ENCODE measurements at places on chromosomes 12 and 14.

DNA sequence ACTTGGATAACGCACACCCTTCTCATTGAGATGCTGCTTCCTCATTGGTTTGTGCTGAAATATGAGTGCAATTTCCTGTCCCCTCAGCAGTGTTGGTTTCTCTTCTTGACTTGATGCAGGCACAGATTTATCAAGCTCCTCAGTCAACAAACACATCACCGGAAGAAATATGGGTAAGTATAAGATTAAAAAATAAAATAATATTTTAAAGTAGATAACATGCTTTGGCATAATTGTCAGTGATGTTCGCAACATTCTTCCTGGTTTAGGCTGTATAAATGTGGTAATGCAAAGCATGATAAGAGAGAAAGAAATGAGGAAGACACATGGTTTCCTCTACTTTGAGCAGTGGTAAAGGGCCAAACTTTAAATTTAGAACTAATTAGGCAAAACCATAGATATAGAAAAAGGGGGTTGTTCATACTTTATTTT lies at the start of gene GPR65:
Gene GPR65 (plus strand): TSS at position 86 of the 432 bp plus-strand sequence. CDS start 5,713 bp downstream, outside the sequence.
- DNase-seq: peak; percentile 41

DNA sequence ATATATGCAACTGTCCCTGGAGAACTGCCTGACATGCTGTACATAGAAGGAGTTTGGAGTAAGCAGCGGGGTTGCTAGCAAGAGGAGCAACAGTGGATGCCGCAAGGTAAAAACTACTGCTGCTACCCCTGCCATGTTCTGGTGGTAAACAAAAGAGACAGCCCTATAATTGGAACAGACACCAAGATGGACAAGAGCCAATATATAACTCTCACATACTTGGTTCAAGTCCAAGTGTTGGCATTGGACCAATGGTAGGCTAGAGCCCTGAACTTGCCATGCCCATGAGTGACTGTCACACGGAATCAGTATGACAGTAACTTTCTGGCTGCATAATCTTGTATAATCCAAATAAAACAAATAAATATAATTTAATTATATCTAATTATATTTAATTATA lies 13.7 kb downstream of the ATXN7L3B start:
- no peak for DNase-seq

DNA sequence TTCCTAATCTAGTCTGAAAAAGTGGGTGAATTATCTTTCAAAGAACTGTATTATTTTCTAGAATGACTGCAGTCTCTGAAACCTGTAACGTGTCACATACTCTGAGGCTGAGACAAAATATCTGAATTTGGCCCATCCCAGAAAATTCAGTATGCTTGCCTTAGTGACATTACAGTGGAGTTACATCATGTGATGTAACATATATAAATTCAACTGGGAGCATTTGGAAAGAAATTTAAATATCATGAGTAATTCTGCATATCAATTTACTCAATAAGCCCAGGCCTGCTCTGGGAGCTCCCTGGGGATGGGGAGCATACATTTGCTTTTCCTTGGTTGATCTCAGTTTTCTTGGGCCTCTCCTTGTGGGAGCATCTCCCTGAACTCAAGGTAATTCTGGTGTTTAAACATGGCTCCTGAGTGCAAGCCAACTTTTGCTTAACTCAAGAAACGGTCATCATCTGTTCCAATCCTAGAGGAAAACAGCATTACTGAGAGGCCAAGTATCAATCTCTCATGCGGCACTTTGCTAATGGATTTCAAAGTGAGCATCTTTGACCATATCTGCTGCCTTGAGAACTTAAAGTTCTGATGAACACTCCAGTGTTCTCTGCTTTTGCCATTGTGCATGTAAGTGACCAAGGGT lies 54.4 kb downstream of the AKAP6 start:
- no peak for DNase-seq

GRCh38 chr12:130079279-130079678 lies 83.0 kb upstream of the FZD10 start:
- DNase-seq: no peak

- no peak for DNase-seq
These were observed 117.5 kb downstream of the PIWIL1 start for GRCh38 chr12:130455161-130455560.

- DNase-seq: no peak
These were observed 366.0 kb upstream of the RGS6 start for GRCh38 chr14:71566276-71566675.

GRCh38 chr14:100619396-100620254 lies 32.4 kb upstream of the BEGAIN start:
- no peak for DNase-seq

- no peak for DNase-seq
These were observed 389.0 kb upstream of the RPL10L start for GRCh38 chr14:47040550-47040949.

DNA sequence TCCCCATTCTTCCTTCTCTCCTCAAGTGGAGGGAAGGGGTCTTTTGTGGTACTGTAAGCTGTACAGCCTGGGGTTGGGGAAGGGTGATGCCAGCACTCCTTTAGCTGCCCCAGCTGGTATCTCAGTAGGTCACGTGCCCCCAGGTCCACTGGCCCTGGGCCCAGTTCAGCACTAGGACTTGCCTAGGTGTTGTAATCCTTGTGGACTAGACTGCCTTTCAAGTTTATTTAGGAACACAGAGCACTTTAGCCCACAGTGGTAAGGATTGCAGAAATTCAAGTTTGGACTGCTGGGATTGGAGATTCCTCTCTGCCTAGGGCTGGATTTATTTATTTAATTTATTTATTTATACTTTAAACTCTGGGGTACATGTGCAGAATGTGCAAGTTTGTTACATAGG lies 569.6 kb downstream of the AACS start:
- no peak for DNase-seq

DNA sequence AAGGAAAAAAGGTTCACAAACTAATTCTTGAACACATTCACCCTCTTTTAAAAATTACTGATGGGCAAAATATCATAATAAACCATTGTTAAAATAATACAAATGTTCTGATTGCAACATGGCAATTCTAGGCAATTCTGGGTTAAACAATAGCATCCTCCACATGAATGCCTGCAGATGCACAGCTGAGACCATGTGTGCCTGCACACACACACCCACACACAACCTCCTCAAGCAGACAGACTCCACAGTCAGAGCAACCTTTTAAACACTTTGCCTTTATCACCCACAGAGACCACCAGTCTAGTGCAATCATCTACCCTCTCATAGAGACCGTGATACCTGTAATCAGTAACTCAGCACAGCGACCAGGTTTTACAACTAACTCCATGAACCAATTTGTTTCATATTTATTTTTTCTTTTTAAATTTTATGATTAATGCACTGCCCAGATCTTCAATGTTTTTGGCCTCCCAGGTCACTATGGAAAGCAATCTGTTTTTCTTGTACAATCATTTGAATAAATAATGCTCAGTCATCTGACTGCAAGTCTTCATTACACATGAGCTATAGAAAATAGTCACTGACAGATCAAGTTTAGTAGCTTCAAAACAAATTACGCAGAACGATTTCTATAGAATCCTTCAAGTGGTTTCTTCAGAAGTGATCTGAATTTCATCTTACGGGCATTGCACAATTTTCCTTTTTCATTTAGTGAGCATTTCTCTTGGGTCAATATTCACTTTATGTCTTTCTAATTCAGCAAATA lies 105.8 kb downstream of the PRKD1 start:
- no peak for DNase-seq

DNA sequence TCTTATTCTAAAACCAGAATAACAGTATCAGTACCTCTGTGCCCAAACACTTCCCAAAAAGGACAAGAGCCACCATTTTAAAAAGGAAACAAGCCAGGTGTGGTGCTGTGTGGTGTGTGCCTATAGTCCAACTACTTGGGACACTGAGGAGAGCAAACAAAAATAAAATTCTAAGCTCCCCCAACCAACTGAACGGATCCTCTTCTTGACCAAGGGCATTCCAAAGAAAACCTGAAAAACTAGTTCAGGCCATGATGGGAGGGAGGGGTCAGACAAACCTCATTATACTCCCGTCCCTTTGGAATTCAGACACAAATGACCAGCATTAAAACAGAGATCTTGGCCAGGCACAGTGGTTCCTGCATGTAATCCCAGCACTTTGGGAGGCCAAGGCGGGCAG lies 20.5 kb downstream of the SLC11A2 start:
- DNase-seq: no peak

GRCh38 chr14:54010981-54011380 lies 54.4 kb upstream of the BMP4 start:
- no peak for DNase-seq

DNA sequence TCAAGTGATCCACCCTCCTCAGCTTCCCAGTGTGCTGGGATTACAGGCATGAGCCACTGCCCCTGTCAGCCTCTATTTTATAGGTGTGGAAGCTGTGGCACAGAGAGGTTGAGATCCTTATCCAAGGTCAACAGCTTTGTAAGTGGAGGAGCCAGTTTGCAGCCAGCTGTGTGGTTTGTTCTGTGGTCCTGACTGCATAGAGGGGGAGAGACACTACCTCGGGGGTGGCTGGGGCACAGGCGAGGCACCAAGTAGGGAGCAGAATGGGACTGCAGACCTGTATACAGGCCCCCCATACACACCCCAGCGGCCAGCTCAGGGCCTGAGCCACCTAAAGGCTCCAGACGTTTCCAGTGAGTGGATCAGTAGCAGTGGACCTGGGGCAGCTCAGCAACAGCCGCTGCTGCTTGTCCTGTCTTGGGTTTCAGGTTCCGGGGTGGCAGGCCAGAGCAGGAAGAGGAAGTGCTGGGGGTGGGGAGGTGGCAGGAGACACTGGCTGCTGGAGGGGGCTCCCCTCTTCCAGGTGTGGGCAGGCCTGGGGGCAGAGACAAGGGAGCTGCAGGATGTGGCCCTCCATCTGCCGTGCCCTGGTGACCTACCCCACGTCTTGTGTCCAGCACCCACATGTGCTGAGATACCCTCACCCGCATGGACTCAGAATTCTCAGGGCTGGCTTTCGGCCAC lies 11.0 kb downstream of the ORAI1 start:
- DNase-seq: no peak

DNA sequence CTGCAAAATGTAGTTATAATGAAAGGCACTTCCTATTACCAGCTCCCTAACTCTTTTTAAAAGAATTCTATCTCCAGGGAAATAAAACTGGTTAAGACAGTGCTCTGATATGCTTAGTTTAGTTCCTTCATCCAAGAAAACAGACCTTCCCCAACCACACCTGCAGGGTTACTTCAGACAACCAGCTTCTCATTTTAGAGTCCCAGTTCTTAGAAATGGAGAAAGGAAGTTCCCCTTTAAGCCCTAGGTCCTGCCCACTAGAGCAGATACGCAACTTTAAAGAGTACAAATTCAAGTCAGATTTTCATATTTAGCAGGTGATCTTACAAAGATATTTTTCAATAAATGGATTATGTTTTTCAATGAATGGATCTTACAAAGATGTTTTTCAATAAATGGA lies 4.4 kb upstream of the WSB2 start:
- DNase-seq: no peak

DNA sequence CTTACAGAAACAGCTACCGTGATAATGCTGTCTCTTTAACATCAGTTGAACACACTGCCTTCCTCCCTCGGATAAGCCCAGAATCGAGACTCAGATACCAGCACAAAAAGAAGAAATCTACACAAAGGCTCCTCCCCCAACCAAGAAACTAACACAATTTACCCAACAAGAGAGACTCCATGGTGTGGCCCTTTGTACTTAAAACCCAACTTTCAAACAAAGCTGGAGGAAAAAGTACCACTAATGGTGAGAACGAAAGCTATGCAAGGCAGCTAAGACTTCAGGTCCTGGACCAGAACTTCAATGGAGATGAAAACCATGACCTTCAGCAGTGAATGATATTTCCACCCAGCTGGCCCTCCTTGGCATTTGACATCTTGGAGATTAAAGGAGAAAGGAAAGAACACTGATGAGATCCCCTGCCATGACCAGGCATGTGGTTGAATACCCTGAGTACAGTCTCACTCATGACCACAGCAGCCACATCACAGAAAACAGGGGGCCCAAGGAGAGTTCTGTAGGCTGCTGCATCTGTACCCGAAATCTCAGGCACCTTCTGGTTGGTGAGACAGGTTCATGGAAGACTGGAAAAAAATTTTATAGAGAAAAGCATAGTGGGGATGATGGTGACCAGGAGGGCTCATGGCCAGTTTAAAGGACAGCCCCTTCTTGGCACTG lies 36.7 kb downstream of the RBM19 start:
- no peak for DNase-seq

DNA sequence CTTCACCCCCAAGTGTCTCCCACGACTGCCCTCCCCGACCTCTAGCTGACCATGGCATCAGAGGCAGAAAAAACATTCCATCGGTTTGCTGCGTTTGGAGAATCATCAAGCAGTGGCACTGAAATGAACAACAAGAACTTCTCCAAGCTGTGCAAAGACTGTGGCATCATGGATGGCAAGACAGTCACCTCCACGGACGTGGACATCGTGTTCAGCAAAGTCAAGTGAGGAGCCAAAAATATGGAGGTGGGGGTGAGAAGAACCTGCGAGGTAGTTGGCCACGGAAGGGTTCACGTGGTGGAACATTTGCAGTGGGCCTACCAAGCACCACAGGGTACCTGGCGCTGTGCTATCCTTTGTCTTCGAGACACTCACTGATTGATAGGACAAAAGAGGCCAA lies 514 bp downstream of the TPPP2 start:
- DNase-seq: no peak

GRCh38 chr12:93785249-93786010 lies 108.3 kb downstream of the CRADD start:
- peak; percentile 37 for DNase-seq

DNA sequence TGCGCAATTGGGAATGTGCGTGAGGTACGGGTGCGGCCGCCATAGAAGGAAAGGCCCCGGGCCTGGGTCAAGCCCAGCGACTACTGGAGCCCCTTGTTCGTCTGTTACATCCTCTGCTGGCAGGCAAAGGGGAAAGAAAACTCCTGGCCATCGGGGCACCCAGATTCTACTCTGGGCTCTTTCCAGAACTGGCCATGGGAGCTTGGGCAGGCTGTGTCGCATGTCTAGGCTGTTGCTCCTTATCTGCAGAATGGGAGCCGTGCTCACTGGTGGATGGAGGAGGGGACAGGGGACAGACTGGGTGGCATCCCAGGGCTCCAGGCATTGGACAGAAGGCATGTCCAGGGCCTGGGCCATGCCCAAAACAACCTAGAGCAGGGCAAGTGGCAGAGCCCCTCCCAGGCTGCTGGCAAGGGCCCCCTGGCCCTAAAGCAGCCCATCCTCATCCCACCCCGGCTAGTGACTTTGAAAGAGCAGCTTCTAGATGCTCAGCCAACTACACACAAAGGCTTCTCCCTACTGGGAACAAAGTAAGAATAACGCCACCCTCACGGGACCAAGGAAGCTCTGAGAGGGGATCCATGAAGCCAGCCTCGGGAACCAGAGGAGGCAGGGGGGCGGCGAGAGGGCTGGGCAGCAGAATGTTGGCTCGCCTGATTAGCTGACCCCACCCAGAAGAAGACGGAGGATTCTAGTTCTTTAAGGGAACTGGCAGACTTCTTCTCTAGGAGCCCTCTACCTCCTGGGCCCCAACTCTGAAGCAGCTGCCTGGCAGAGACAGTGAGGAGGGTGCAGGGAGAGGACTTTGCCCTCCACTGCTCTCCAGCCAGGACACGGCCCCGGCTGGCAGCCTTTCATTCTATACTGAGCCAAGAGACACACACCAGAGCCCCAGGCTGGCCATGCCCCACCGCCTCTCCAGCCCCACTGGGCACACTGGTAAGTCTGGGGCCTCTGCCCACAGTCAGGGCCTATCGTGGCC lies 96.8 kb downstream of the SINHCAF start:
- DNase-seq: no peak

- DNase-seq: no peak
These were observed 447.1 kb downstream of the ZFP36L1 start for GRCh38 chr14:68345738-68346137.
